Mesothelial cell of epicardium (in vitro differentiated cells): ENCODE measurements at places on chromosomes 3 and 15.

DNA sequence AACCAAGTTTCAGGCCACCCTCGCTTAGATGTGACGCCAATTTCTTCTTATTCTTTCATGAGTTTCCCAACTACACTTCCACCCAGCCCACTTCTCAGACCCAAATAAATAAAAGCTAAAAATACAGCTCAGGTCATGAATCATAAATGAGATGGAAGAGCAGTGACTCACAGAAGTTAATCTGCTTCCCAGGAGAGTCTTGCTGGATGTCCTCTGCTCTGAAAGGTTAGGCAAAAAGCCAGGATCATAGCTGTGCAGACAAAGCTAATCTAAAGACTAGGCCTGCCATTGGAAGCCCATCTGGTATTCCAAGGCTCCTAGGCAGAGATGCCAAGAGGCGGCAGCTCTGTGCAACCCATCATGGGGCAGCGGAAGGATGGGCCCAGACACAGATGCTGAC is 24.1 kb downstream of the SHC4 start:
- no peak for DNase-seq

DNA sequence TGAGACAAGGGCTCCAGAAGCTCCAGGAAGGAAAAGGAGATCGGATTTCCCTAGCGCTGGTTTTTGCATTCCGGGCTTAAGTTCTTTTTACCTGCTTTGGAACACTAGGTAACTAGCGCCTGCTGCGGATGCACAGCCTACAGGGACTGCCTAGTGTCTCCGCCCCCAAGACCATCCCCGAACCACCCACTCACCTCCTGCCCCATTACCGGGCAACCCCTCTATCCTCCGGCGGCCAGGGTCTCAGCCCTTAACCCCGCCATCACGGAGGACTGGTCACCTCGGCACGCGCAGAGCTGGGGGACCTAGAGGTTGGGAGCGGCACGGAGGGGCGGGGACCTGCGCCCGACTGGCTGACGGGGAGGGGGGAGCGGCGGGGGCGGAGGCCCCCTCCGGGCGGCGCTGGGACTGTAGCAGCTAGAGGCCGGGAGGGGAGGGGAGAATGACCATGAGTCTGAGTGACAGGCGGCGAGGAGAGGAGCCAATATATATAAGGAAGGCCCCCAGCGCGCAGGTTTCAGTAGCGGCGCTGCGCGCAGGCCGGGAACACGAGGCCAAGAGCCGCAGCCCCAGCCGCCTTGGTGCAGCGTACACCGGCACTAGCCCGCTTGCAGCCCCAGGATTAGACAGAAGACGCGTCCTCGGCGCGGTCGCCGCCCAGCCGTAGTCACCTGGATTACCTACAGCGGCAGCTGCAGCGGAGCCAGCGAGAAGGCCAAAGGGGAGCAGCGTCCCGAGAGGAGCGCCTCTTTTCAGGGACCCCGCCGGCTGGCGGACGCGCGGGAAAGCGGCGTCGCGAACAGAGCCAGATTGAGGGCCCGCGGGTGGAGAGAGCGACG is at the start of gene DLL4:
DLL4 (plus strand) TSS at position 520 of the 839 bp plus-strand sequence. CDS start 329 bp downstream, outside the sequence.
- no peak for DNase-seq

GRCh38 chr3:65006300-65006739 is 318.5 kb upstream of the ADAMTS9 start:
- DNase-seq: no peak

DNA sequence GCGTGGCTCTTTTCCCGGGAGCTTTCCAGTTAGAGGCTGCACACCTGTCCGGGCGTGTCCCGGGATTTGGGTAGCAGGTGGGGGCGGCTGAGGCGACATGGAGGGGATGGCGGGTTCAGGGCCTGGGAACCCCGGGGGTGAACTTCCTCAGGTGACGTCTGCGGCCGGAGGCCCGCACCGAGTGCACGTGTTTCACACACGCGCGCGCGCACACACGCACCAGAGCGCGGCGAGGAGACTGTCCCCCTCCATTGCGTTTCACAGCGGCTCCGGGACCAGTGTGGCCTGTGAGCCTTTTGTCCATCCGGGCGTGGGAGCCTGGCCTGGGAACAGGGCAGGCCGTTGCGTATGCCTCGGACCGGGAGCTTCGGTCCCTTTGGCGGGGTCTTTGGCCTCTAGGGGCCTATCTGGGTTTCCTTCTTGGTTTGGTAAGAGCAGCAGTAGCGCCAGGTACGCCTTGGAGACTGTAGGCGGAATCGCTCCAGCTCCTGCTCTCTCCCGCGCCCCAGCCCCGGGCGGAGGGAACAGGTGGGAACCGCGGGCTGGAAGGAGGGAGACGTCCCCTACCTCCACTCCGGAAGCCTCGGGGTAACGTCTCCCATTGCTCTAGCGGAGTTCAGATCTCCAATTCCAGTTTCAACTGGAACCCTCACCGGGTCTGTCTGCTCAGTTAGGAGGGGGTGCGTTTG is 220.0 kb downstream of the MEIS2 start:
- peak; percentile 35 for DNase-seq

DNA sequence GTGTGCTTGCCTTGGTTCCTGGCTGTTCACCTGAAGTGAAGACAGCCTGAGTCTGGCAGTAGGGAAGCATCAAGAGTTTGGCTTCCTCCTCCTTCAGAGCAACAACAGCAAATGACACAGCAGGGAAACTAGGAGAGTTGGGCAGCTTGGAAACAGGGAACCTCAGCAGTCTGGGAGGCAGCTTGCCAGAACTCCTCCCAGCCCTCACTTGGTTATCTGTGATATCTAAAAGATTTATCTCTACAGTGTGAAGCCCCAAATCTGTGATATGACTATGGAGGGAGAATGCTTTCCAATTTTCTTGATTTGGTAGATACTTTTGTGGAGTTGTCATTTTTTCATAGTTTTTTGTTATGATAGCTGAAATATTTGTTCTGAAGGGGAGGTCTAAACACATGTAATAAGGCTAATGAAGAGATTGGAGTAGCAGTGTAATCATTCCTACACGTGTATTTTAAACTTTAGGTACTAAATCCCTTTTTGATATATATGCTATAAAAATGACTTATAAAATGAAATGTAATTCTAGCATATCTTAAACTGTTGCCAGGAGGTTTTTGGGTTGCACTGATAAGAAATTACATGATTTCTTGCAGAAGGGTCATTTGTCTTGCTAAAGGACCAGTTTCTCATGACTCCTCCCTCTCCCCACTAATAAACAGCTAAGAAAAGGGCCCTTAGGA is 20.8 kb downstream of the UBE2E1 start:
- no peak for DNase-seq

GRCh38 chr3:74137790-74138189 is 476.7 kb downstream of the CNTN3 start:
- DNase-seq: no peak
